Adipocyte (in vitro differentiated cells): ENCODE measurements at places on chromosomes 6 and 20.

DNA sequence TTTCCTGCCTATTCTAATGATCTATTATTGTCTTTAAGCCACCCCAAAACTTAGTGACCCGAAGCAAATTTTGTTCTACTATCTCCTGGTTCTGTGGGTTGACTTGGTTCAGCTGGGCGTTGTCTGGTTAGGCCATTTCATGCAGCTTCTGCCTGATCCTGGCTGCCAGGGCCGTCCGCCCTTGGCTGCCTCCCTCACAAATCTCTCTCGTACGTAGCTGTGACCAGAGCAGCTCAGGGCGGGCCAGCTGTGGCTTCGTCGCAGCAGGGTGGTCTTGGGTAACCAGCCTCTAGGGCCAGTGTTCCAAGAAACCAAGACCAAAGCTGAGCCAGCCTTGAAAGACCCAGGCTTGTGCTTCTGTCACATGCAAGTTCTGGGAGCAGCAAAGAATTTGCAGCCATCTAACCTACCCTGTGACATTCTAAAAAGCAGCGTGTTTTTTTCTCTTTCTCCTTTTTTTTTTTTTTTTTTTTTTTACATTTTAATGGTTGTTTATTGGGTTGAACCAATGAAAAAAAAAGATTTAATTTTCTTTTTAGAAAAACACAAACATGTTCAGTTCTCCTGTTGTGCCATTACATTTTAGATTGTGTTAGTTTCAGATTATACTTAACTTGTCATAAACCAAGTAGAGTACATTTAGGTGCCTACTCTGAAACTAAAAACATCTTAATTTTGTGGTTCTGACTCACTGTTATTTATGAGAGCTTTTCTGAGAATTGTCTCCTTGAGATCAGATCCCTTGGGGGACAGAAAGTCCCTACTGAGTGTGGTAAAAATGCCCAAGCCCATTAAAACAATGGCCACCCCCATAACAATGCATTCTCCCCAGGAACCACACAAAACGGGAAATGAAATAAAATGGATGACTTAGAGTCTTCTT lies 83.9 kb downstream of the ZDHHC14 start:
- no peak for DNase-seq

DNA sequence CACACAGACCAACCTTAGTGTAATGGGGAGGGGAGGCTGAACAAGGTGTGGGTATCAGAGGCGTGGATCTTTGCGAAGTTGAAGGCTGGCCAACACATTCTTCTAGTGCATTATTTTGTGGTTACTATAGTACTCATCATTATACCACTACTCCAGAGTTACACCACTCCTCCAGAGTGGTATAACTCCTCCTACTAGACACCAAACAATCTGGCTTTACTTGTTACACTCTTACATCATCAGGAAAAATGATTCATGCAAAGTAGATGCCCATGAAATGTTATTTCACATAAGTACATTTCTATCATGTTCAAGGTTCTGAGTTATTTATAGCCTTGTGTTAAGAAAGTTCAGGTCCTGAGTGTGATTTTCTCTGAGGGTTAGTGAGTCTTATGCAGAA lies 443.1 kb upstream of the OPRM1 start:
- DNase-seq, result no peak

DNA sequence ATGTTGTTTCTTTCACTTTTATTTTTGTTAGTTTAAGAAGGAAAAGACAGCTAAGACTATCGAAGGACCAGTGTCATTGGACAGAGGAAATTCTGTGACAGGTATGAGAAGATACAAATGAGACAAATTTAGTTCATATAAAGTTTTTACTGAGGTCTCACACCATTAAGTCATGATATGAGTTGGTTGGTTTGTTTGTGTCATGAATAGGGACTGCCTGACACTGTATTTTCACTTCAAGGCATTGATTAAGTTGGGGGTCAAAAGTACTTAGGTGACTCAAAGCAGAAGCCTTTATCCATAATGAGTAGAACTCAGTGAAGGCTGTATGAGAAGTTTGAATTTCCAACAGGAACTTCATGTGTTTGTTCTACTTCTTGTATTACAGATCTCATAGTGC lies 21.3 kb upstream of the HIVEP2 start:
- no peak for DNase-seq

DNA sequence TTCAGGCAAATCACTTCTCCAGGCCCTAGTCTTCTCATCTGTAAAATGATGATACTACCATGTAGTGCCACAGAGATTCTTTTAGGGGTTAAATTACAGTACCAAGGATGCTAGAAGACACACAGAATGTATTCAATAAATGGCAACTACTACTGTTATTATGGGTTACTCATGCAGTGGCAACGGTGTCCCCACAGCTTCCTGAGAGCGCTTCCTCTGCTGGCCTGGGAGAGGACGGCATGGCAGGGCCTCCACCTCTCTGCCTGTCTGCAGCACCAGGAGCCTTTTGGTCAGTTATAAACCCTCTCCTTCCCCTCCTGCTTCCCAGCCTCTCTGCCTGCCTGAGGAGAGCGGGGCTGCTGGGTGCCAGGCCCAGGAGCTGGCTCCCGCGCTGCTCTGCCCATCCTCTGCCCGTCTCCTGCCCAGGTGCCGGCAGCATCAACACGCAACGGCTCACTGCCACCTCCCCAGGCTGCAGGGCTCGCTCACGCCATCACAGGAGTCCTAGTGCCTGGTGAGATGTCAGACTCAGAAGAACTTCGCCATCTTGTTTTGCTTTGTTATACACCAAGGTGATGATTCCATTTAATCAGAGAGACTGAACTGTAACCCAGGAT lies 170.6 kb downstream of the FOXC1 start:
- no peak for DNase-seq

- DNase-seq, result no peak
Observed at GRCh38 chr20:57082357-57082945, 184.0 kb downstream of the BMP7 start.

DNA sequence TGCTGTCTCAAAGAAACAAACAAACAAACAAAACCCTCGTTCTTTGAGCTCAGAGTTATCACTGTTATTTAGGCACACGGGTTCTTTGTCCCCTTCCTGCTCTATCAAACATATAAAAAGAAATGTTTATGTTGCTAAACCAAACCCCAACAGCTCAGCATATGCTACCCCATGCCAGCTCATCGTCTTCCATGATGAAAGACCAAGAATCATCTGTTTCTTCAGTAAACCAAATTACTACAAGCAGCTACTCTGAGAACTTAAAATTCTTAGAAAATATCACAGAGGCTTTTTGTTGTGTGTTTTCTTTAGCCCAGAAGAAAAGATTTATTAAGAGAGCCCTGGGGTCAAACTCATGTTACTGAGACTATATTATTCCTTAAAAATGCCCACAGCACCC lies 4.7 kb downstream of the TRERF1 start:
- no peak for DNase-seq

GRCh38 chr6:84652356-84653026 lies 111.9 kb downstream of the TBX18 start:
- peak; percentile 87 for DNase-seq

DNA sequence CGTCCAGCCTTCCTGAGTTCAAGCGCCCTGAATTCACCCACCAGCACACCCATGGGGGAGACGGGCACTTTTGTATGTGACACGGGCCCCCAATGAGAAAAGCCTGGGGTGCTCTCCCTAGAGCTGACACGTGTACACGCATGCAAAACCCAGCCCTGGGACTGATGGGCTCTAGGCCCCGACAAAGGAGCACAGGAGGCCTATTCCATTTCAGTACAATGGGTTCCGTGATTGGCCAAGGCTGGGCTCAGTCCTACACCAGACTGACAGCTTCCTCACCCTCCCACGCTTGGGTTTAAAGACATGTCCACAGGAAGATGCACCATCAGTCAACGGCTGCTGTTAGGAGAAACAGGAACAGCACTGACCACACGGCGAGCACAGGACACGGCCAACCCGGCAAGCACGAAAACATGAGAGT lies 8.8 kb downstream of the ZBTB46 start:
- no peak for DNase-seq

DNA sequence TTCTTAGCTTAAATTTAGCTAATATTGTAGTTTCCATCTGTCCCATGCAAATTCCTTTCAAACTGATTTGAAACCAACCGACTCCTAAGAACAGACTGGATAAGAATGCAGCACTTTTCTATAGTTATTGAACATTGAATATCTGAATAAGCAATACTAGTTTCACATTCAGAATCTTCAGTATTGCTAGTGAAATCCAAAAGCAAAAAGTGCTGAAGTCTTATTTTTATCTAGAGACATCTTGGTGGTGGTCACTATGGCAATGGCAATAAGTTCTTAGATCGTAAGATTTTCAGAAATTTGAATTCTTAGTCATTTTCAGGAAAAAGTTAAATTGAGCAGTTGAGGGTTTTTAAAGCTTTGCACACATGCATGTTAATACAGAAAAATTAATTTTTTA lies 2.7 kb downstream of the TFB1M start:
- no peak for DNase-seq

DNA sequence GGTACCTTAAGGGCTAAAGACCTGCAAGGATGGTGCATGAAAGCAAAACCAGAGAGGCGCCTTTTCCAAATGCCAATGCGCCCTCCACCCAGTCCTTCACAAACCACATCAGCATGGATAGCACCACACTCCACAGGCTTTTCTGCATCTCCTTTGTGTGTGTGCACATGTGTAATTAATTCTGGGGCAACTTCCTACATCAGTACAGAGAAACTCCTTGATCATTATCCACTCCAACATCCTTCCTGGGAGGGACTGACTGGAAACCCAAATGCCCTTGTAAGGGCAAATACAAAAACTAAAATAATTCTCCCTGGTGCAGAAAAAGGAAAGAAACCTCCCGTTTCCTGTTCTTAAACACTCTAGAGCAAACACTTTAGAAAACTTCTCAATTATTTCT lies 10.8 kb downstream of the SLC52A3 start:
- no peak for DNase-seq

DNA sequence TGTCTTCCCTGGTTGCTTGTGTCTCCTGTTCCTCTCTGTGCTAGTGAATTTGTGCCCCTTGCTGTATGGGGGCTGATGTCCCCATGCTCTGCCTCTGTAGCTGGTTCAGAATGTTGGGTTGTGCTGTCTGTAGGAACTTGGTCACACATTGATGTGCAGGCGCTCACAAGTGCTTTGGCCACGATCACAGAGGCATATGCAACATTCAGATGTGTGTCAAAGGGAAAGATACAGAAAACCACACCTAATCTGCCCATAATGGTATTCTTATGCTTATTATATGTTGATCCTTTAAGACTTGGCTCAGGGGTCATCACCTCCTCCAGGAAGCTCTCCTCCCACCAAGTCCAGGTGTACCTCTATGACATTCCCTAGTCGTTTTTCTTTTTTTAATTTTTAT lies 17.1 kb upstream of the DHX35 start:
- no peak for DNase-seq

- no peak for DNase-seq
Observed at GRCh38 chr6:8794420-8794819, 359.1 kb upstream of the SLC35B3 start.

GRCh38 chr6:37137201-37138090 lies 32.5 kb upstream of the PIM1 start:
- DNase-seq, result peak; percentile 95

- peak; percentile 74 for DNase-seq
Observed at GRCh38 chr6:1987640-1988039, 257.8 kb downstream of the GMDS start.

DNA sequence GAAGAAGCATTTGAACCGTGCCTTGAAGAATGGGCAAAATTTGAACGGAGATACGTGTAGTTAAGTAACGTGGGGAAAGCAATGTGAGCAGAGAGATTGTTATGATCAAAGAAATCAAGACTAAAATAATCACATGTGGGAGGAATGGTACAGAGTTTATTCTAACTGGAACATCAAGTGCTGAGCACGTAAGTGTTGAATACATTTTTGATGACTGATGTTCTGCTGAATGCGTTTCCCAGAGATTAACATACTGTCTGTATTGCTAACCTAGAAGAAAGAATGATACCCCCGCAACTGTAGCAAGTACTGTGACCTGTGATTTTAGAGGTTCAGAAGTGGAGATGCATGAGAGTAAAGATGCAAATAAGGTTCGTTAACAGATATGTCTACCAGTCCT lies 146.9 kb upstream of the EPHA7 start:
- DNase-seq, result no peak

- no peak for DNase-seq
Observed at GRCh38 chr6:24933868-24934401, 1.8 kb downstream of the RIPOR2 start.

DNA sequence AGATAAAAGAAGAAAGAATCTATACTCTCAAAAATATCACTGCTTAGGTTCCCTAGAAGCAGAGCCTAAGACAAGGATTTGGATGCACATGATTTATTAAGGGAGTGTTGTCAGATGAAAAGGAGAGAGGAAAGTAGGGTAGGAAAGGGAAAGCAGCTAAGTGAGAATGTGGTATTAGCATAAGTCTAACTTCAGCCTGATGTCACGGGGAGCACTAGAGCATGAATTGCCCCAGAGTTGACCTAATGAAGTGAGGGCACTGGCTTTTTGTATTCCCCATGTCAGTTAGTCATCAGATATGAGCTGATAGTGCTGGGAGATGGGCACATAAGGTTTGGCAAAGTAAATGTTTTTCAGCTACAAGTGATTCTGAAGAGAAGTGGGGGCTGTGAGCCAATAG lies 129.0 kb upstream of the THEMIS start:
- DNase-seq, result no peak

- peak; percentile 92 for DNase-seq
Observed at GRCh38 chr6:72580281-72580940, 41.5 kb upstream of the KCNQ5 start.

GRCh38 chr6:106188104-106188794 lies 102.1 kb downstream of the PRDM1 start:
- peak; percentile 22 for DNase-seq

- no peak for DNase-seq
Observed at GRCh38 chr6:156013155-156013554, 557.5 kb upstream of the NOX3 start.

DNA sequence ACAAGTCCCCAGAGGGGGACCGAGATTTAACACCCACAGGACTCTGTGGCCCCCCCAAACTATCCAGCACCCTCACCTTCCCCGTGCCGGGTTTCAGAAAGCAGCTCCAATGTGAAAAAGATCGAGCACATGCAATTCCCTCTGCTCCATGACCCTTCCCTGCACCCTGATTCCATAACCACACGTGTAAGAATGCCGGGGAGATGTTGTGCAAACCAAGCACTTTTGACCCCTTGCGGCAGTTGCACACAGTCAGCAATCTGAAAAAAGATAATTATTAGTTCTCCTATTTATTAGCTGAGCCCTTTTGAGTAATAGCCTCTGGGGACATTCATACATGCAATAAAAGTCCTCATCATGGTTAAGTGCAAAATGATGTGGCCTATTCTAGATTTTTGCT lies 13.0 kb downstream of the FOXQ1 start:
- DNase-seq, result no peak

DNA sequence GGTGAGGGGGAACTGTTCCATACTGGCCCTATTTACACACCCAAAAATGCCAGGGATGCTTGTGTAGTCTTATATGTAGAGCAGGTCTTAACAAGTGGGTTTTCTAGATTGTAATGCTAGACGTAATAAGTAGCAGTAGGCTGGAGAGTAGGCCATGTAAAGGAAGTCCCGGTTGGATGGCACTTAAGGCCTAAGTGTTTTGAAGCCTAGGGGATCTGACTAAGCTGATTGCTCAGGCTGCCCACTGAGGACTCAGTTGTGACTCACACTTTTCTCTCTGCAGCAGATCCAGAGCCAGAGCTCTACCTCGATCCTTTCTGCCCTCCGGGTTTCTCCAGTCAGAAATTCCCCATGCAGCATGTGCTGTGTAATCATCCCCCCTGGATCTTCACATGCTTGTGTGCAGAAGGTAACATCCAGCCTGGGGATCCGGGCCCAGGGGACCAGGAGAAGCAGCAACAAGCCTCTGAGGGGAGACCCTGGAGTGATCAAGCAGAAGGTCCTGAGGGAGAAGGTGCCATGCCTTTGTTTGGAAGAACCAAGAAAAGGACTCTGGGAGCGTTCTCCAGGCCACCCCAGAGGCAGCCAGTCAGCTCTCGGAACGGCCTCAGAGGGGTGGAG lies 26.6 kb downstream of the ZNF133 start:
- DNase-seq, result peak; percentile 49

GRCh38 chr20:43901296-43901695 lies 13.4 kb upstream of the TOX2 start:
- no peak for DNase-seq
